ENCODE measurements at places on chromosomes 7 and 10.

- no peak for DNase-seq
Measured at GRCh38 chr10:121217331-121217730, 366.2 kb downstream of the WDR11 start.

GRCh38 chr10:116169782-116170445 is 103.1 kb downstream of the GFRA1 start:
- no peak for DNase-seq

DNA sequence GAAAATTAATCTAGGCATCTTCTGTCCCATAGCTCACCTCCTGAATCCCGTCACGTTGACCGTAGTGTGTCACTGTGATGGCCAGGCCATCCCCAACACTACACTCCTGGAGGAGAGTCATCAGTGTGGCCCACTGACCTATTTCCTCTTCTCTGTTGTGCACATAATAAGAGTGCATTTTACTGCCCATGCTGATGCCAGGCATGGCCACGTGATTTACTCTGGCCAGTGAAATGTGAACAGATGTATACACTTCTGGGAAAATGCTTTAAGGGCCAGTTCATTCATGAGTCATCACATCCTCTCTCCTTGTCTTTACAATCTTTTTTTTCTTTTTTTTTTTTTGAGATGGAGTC is 101.9 kb upstream of the PIP4K2A start:
- DNase-seq: no peak

DNA sequence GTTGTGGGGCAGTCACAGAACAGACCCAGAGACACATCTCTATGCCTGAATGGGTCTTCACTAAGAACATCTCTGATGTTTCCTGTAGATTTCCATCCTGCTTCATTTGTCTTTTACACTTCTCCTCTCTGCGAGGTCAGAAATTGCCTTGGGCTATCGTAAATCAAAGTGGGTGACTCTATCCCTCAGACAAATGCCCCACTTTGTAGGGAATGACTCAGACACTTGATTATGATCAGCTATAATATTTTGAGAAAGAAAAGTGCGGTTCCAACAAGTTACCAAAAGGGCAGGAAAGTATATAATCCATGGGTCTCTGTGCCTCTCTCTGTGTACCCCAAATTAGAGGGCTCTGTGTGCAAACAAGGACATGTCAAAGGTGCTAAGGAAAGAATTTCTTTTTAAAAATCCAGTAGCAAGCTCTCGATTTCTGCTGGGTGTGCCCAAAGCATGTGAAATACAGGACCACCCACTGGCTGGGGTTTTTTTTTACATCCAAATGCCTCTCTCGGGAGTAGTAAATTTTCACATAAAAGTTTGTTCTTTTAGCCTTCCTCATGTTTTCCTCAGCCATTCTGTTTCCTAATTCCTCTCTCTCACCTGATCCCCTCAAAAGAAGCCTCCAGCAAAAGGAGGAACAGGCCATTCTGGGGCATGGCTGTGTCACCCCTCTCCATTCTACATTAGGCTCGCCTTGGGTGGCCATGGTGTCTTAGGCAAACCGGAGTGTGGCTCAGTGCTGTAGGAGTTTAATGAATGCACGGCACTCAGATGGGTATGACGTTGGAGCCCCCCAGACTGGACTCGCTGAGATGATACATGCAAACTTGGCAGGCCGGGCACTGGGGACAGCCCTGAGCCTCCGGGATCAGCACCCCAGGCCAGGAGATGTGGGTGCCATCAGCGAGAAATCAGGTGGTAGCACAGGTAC is 6.3 kb upstream of the OPN4 start:
- no peak for DNase-seq

GRCh38 chr7:78146546-78146945 is 348.0 kb downstream of the PHTF2 start:
- no peak for DNase-seq

DNA sequence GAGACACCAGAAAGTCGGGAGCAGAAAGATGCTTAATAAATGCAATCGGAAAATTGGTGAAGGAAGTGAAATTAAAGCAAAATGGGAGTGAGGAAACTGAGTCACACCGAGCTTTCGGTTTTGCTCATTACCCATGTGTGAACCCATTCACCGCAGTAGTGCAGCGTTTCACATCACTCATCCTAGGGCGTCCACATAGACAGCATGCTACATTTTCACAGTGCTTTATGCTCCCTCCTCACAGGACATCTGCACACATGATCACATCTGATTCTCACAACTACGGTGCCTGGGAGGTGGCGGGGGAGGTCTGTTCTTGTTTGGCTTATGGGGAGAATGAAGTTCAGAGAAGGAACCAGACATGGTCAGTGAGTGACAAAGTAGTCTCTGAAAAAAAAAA is 36.6 kb upstream of the ATP6V0A4 start:
- no peak for DNase-seq

GRCh38 chr7:5463031-5463430 is 39.4 kb upstream of the TNRC18 start:
- no peak for DNase-seq
